Gastroesophageal sphincter (tissue), 4 donors: ENCODE measurements at places on chromosomes 4 and X.
A peak's percentile ranks its signal among the peaks of the same experiment; 100 is the strongest.

DNA sequence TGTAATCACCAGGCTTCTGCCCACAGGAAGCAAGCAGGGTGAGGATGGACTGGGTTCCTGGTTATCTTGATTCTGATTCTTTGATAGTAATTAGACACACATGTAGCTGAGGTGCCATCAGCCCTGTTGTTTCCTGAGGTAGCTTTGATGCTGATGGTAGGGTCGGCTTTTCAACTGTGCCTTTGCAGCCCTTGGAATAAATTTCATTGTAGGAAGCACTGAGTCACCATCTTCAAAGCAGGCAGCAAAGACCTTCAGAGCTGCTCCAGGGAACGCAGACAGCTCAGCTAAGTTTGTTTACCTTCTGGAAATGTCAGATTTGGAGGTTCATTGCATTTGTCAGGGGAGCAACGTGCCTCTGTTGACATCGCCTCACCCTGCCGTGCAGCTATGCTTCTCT lies 135.4 kb downstream of the ASMT start:
- no peak for ATAC-seq

- ATAC-seq: no peak
Observed at GRCh38 chrX:155235891-155236290, 19.6 kb downstream of the VBP1 start.

DNA sequence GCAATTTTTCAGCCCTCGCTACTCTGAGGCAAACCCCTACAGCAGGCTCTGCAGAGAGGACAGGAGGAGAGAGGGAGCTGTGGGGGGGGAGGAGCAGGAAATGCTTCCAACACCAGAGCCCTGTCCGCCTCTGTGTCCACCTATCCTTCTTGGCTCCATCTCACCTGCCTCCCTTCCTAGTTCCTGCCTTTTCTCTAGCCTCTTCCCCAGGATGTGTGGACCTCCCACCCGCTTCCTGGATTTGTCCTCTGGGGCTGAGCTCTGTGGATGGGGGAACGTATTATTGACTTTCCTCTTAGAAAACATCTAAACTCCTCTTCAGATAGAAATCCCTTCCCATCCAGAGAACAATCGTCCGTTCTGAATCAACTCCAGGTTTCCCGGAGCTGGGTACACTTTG lies 14.4 kb downstream of the ASMT start:
- no peak for ATAC-seq

DNA sequence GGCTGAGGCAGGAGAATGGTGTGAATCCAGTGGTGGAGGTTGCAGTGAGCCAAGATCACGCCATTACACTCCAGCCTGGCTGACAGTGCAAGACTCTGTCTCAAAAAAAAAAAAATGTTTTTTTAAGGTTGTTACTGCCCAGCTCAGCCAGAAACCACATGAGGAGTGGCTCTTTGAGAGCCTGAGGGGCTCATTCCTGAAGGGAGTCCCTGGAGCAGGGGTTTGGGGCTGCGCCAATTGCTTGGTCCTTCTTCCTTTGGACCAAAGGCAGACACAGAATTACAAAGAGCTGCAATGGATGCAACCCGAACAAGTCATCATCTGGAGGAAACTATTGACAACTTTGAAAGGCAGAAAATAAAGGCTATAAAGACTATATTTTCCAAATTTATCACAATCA lies 60.6 kb upstream of the WWC2 start:
- ATAC-seq: no peak

DNA sequence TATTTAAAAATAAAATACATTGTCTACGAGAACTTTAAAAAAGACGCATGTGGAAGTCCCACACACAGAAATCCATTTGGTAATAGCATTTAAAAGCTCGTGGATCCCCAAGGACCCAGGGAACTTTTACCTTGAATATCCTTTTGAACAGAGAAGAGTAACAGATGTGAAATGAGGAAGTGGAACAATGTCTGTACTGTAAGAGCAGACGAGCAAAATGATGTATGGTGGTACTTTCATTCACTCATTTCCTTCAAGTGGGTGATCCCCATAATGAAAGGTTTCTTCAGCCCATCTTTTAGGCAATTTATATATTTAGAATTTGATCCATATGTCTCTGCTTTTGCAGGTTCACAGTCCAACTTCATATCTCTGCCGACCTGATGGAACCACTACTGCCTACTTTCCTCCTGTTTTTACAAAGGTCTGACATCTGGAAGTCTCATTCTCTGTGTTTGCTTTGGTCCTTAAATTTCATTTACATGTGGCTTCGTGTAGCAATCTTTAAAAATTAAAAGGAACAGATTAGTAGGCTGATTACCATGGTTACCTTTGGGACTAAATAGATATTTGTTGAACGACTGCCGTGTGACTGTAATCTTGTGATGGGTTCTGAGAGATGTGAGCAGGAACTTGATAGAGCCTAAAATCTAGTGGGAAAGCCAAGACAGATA lies 188.4 kb downstream of the PALLD start:
- ATAC-seq: no peak

DNA sequence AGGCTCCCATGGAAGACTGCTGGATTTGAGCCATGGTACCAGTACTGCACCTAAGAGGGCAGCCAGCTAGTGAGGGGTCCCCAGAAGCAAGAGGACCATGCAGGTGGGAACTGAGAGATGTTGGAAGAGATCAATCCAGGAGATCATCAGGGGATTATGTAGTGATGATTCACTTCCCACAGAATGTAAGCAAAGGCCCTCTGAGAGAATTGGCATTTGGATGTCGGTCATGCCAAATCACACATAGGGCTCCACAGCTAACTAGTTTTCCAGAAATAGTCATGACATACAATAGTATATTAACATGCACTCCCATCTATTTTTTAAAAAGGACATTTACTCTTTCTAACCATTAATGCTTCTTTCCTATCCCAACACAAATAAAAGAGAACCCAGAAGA lies 112.5 kb downstream of the RASGEF1B start:
- no peak for ATAC-seq

DNA sequence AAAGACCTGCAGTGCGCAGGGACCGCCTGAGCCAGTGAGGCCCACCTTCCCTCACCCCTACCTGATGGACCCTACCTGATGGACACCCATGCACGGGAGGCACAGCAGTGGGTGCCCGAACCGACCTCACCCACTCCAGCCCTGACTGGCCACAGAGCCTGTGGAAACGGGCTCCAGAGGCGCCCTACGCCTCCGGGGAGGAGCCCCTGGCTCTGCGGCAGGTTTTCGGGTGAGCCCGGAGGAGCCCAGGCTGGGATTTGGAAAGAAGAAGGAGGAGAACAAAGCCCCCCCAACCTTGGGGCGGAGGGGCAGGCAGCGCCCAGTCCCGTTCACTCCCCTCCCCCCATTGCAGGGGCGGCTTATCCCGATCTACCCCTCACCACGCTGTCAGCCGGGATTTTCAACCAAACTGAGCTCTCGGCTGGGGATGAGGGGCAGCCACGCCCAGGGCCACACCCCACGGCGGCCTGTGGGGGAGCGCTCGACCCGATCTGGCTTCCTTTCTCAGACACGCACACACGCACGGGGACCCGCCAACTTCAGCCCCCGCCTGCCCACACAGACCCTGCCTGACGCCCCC lies 675 bp downstream of the L1CAM start:
- ATAC-seq: no peak

DNA sequence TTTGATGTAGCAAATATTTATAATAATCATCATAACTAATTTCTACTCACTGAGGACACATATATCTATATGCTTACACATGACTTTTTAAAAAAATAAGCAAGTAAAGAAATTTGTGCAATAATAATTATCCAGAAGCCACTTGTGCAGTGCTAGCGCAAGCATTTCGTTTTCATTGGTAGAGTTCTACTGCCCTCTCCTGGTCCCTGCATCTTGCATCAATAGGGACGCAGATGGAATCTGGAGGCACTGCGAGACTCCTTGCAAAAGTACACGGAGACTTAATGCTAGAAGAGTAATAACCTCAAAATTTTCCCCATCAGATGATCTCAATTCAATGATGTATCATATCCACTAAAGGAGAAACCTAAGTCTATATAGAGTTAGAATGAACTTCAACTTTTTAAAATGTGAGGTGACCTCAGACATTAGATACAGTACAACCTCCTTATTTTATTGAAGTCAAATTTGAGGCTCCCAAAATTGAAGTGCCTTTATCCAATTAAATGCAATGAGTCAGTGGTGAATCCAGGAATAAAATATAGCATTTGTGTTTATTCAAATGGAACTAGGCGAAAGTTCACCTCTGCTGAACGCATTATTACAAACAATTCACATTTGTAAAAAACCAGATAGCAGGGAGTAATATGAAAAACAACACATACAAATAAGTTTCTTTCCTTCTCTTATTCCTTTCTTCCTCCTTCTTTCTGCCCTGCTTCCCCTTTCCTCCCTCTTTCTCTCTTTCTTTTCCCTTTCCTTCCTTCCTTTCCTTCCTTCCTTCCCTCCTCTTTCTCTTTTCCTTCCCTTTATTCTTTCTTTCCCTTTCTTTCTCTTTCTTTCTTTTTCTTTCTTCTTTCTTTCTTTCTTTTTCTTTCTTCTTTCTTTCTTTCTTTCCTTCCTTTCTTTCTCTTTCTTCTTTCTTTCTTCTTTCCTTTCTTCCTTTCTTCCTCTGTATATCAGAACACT lies 450.0 kb downstream of the ANKRD50 start:
- peak; percentile 80 for ATAC-seq

- ATAC-seq: no peak
Observed at GRCh38 chr4:114911111-114911510, 202.3 kb downstream of the NDST4 start.

DNA sequence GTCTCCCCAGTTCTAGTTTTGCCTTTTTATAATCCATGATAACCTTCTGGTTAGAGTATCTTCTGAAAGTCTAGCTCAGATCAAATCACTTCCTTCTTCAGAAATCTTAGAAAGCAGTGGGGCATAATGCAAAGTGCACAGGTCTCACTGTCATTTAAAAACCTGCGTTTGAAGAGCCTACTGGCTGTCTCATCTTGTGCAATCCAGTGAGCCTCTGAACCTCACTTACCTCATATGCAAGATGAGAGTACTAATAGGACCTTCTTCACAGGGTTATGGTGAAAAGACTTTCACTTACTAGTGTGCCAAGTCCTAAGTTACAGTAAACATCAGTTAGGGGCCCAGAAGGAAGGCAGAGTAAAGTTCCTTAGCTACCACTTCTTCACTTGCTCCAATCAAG lies 131.4 kb downstream of the ENOX2 start:
- no peak for ATAC-seq

GRCh38 chr4:182175788-182176519 lies 67.2 kb upstream of the TENM3 start:
- no peak for ATAC-seq

DNA sequence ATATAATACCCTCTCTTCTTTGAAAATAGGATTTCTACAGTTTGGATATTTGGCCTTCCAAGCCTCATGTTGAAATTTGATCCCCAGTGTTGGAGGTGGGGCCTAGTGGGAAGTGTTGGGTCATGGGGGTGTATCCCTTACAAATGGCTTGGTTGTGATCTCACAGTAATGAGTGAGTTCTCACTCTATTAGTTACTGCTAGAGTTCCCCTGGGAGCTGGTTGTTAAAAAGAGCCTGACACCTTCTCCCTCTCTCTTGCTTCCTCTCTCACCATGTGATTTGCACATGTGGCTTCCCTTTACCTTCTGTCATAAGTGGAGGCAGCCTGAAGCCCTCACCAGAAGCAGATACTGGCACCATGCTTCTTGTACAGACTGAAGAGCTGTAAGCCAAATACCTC lies 73.9 kb downstream of the HDAC8 start:
- ATAC-seq: no peak

GRCh38 chr4:155679343-155679742 lies 12.7 kb downstream of the GUCY1A1 start:
- ATAC-seq: no peak

DNA sequence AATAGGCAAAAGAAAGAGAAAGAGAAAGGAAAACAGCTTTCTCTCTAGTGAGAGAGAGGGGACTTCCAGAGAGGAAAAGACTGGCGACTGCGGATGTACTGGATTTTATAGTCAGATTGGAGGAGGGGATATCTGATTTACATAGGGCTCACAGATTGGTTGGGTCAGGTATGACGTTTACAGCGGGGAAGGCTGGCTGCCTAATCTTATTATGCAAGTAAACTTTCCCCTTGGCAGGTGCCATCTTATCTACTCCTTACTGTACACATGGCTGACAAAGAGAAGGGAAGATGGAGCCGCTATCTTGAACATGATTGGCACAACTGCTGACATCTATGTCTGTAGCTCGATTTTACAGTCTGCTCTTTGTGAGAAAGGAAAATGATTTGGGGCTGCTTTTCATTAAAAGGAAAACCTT lies 25.4 kb downstream of the RBPJ start:
- ATAC-seq: no peak

DNA sequence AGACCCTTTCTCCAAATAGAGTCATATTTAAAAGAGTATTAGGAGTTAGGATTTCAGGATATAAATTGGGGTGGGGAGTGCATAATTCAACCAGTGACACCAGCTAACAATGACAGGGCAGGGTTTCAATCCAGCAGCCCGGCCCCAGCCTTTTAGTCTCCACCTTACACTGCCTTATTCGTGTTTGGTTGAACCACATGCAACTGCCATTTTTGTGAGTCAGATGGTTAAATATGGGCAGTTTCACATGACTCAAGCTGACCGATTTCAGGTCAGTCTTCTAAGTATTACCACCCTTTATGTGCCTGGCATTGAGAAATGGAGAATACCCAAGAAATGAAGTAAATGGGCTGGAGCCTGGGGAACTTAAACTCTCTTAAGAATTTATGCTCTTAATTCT lies 102.8 kb downstream of the STOX2 start:
- no peak for ATAC-seq

DNA sequence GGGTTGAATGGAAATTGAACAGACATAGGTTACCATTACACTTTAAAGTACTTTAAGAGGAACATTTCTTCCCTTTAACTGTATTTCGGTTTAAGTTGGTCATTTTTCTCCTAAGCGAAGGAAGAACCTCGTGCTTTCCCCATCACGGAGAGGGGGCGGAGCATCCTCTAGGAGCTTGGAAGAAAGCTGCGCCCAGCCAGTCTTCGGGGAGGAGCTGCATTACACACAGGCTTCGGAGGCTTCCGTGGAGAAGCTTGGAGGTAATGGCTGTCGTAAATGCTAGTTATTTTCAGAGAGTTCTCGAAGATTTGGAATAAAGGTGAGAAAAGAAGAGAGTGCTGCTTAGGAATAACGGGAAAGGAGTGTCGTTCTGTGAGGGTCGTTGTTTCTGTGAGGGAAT lies at the start of gene PWWP3B:
Gene PWWP3B, plus strand, starts transcription at position 199 of the 400 bp plus-strand sequence. CDS start 37,128 bp downstream, outside the sequence.
- no peak for ATAC-seq

DNA sequence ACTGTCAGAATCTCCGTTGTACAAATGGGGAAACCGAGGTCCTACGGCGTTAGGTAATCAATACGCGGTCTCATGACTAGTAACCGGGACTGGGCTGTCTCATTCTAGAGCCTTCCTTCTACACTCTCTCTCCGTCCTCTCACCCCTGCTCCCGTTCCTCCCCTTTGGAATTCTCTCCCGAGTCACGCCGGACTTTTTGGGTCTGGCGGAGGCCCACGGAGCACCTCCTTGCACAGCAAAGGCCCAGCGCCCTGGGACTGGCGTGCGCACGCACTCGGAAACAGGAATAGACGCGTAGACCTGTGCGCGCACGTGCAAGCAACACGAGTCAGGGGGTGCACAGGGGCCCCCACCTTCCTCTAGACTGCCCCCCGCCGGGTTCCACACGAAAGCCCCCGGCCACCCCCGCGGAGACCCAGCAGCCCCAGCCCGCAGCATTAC lies 361 bp downstream of the QDPR start:
- peak; percentile 75 for ATAC-seq

- ATAC-seq: peak; percentile 96
Observed at GRCh38 chr4:89024051-89024675, 32.8 kb downstream of the FAM13A start.
